Right lung (tissue), 10 donors: ENCODE measurements at places on chromosomes 12 and 14. TPM values are rescaled to one million over a fixed set of nuclear protein-coding genes. Genes with fewer than 3 reads are reported as not detected.

DNA sequence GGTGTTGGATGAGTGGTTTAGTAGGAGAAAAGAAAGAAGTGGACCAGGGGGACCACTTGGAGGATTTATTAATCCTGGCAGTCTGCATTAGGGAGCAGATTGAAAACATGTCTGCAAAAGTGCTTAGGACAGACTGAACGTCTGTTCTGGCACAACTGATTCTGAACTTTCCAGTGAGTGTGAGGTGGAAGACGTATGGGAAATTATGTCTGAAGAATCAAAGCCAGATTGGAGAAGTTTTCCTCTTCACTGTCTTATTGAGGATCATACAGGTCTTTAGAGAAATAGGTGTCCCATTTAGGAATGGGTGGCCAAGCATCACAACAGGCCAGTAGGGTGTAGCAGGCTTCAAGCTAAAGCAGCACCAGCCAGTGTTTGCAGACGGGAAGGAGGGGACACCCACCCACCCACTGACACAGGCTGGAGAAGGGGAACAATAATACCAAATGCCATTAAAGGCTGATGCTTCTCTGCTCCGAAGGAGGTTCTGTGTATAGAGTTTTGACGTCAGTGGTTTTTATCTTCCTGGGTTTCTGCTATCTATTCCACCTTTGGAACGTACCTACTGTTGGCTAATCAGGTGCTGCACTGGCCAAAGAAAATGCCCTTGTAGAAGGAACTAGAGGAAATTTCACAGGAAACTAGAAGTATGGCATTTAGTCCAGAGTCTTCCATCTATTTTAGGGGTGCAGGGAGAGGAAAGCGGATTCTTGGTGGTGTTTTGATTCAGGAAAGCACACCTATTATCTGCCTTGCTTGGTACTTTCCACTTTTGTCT is 1.8 kb downstream of the SRRM4 start:
- no peak for DNase-seq

- no peak for DNase-seq
Measured at GRCh38 chr14:54665946-54666345, 99.0 kb downstream of the SAMD4A start.

DNA sequence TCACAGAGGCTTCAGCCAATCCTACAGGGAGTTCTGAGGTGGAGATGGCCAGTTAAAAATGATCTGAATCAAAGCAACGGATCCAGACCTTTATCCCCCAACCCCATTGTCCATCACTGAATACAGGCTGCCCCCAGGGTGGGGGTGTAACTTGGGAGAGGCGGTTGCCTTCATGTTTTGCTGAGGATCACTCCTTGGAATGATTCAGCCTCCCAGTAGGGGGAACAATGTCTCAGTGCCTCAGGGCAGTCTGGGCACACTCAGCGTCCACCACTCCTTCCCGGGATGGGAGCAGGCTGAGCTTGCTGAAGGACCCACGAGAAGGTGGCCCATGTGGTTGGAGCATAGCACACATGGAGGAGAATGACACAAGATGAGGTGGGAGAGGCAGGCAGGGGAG is 60.2 kb downstream of the RFX4 start:
- DNase-seq = no peak

DNA sequence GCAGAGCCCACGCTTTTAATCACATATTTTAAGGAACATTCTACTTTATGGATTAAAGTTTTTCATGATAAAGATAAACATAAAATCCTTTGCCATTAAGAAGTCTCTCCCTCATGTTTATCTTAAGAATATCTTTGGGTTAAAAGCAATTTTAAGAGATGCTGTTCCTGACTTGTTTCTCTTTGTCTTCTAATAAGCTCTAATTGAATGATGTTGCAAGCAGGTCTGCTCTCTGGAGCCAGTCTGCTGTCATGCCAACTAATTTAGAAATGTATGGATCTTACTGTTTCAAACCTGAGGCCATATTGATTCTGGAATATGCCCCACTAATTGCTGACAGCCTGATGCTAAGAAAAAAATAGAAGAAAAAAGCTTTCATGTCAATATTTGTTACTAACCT is 173.6 kb downstream of the TTC8 start:
- DNase-seq = no peak

DNA sequence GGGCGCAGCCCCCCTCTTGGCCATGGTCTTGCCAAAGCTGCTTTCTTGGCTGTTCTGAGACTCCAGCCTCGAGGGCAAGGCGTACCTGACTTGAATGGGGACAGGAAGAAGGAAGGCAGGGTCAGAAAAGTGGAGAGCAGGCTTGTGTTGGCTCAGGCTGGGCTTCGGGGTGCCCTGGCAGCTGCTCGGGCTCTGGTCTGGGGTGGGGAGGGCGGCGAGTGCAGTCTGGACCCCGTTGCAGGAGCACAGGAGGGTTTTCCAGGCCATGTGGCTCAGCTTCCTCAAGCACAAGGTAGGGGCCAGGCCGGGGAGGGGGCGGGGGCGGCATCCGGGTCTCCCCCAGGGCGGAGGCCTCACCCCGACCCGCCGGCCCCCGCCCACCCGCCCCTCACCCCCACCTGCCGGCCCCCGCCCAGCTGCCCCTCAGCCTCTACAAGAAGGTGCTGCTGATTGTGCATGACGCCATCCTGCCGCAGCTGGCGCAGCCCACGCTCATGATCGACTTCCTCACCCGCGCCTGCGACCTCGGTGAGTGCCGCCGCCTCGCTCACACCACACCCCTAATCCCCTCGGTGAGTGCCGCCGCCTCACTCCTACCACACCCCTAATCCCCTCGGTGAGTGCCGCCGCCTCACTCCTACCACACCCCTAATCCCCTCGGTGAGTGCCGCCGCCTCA is 4.2 kb downstream of the NOC4L start:
- DNase-seq = no peak

- DNase-seq = no peak
Measured at GRCh38 chr12:88298014-88298682, 156.0 kb downstream of the TMTC3 start.

DNA sequence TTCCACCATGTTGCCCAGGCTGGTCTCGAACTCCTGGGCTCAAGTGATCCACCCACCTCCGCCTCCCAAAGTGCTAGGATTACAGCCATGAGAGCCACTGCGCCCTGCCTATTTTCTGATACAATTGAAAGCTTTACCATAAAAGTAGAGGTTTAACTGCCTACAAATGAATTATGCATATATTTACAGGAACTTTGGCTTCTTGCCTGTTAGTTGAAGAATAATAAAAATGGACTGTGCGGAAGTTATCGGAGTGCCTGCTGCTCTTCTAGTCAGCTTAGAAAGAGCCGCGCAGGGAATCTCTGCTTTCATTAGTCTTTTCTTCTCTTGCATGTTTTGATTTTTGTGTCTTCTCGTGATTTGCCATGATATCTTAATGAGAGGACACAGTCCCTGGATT is 34.5 kb downstream of the PPP2R5C start:
- no peak for DNase-seq

DNA sequence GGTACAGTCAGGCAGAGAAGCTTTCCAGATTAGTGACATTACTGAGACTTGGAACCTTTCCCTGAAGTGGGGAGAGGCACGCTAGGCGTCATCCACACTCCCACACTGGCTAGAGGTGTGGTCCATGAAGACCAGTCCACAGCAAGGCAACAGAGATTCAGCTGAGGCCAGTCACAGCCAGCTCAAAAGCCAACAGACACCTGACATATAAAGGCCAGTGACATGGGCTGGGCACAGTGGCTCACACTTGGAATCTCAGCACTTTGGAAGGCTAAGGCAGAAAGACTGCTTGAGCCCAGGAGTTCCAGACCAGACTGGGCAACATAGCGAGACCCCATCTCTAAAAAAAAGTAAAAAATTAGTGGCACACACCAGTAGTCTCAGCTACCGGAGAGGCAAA is 10.9 kb downstream of the HRK start:
- no peak for DNase-seq

GRCh38 chr12:65891987-65892481 is 67.8 kb downstream of the HMGA2 start:
- peak; percentile 49 for DNase-seq

DNA sequence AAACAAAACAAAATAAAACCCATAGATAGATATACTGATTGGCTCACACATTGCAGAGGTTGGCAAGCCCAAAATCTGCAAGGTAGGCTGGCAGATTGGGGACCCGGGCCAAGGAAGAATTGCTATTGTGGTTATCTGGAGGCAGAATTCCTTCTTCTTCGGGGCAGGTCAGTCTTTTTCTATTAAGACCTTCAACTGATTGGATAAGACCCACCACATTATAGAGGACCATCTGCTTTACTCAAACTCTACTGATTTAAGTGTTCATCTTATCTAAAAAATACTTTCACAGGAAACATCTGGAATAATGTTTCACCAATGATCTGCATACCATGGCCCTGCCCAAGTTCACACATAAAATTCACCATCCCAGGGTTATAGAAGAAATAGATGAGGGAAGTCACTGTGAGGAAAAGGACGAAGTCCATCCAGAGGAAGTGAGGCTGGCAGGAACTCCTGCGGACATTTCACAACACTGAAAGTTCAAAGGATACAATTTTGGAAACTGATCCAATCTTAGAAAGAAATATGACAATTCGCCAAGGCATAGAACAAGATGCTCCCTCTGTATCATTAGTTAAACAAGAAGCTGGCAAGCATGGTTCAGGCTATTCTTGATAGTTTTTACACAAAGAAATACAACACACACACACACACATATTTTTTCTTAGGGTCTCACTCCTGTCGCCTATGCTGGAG is 127.6 kb upstream of the MED13L start:
- no peak for DNase-seq

DNA sequence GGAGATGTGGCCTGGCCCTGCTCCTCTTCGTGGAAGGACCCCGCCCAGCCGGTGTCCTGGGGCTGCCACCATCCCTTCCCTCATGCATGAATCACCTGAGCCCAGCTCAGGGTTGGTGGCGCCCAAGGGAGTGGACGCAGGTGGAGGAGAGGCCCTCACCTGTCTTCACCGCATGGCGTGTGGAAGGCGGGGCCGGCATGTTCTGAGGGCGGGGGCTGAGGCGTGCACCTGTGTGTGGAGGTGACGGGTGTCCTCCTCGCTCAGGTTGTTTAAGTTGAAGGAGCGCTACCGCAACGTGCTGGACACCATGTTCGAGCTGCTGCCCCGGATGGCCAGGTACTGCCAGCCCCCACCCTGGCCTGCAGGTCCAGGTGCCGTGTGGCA is 47.0 kb downstream of the SLC8B1 start:
- no peak for DNase-seq

DNA sequence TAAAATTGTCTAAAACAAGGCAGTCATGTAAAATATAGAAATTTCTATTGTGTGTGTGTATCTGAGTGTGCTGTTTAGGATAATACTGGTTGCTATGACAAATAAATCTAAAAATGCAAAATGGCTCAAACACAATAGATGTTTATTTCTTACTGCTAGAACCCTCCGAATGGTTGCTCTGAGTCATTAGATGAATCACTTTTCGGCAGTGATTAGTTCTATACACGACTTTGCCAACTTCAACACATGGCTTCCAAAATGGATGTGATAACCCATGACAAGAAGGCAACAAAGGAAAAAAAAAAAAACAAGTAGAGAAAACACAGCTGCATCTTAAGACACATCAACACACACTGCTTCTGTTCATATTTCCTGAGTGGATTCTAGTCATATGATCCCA is 729.2 kb downstream of the AACS start:
- DNase-seq = no peak

GRCh38 chr12:106655577-106655976 is 72.8 kb downstream of the RFX4 start:
- DNase-seq = no peak

DNA sequence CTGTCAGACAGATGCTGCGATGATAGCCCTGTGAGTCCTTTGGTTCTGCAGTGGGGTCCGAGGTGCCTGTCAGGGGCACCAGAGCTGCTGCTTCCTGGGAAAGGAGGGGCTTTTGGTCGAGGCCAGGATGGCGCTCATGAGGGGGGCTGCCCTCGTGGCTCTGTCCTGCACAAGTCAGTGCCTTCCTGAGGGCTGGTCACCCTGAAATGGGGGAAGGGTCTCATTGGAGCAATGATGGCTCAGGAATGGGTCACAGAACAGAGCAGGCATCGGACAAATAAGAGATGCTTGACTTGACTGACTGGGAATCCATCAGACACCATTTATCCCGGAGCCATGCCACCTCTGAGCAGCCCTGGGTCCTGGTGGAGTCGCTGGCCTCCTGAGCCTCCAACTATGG is 121.9 kb downstream of the ADGRD1 start:
- DNase-seq = no peak

GRCh38 chr12:27572486-27573255 is 48.7 kb downstream of the PPFIBP1 start:
- DNase-seq = no peak

DNA sequence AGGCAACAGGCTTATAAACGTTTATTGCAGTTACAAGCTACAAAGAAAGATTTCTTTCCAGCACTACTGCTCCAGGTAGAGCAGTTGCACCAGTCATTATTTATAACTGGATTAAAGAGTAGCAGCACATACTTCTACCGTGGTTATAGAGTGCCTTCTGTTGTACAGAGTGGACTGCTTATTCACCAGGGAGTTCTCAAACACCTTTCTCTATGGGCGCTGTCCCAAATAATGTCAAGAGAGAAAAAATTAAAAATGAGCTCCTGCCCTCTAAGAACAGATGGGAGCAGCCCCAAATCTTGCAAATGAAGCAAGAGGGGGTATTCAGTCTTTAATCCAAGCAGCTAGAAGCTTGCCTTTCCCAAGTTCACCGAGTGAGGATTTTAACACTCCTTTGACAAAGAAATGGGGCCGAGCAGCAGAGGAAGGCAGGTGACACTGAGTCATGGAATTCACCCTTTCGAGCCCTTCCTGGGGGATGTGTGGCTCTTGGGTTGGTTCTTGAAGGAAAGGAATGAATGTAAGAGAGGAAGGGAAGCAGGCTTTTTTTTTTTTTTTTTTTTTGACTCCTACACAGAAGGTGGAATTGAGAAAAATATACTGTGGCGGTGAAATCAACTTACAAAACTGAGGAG is 181.2 kb downstream of the PRKCH start:
- DNase-seq = no peak

GRCh38 chr14:29847056-29847380 is 80.6 kb downstream of the PRKD1 start:
- DNase-seq = no peak

GRCh38 chr14:67004521-67004920 is 184.7 kb upstream of the GARIN2 start:
- no peak for DNase-seq

DNA sequence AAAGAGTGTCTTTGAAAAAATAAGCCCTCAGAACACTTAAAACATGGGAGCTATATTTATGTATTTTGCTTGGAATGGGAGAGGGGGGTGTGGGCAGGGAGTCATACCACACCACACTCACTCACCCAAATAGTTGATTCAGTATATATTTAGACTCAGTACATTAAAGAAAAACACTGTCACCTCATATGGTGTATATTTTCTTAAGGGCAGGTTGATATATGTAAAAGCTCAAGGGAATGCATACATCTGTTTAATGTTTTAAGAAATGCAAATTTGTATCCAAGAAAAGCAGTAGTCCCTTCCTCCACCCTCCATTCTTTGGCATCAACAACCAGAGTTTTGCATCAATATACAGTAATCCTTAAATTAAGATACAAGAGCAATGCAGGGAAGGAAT is 1.4 kb downstream of the NFYB start:
- DNase-seq = peak; percentile 8

The SETD3 gene
- 39.0 TPM for polyA plus RNA-seq

The CLEC6A gene
- polyA plus RNA-seq = not detected

The KCNK13 gene
- polyA plus RNA-seq = 0.16 TPM

The GLT8D2 gene
- polyA plus RNA-seq = 29.5 TPM

The MIPOL1 gene
- 15.0 TPM for polyA plus RNA-seq

The NKX2-1 gene
- polyA plus RNA-seq = 116 TPM

The OAS2 gene
- polyA plus RNA-seq = 10.5 TPM

The RNASE3 gene
- polyA plus RNA-seq = 1.6 TPM

The GOLGA3 gene
- polyA plus RNA-seq = 27.9 TPM
